ENCODE measurements at places on chromosomes 13 and 19. TPM values are rescaled to one million over a fixed set of nuclear protein-coding genes. Genes with fewer than 3 reads are reported as not detected.

GRCh38 chr13:41419206-41419605, 38.1 kb upstream of the RGCC start:
- DNase-seq = no peak

DNA sequence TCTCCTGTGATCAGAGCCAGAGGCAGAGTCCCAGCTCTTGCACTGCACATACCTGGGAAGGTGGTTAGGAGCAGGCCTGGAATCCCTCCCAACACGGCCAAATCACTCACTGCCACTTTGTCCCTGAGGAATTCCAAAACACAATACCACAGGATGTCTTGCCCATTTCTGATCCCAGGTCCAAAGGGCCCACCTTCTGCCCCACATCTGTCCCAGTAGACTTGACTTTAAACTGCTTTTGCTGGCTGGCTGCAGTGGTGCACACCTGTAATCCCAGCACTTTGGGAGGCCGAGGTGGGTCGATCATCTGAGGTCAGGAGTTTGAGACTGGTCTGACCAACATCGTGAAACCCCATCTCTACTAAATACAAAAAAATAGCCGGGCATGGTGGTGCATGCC, 18.9 kb downstream of the ZNF536 start:
- DNase-seq = no peak

DNA sequence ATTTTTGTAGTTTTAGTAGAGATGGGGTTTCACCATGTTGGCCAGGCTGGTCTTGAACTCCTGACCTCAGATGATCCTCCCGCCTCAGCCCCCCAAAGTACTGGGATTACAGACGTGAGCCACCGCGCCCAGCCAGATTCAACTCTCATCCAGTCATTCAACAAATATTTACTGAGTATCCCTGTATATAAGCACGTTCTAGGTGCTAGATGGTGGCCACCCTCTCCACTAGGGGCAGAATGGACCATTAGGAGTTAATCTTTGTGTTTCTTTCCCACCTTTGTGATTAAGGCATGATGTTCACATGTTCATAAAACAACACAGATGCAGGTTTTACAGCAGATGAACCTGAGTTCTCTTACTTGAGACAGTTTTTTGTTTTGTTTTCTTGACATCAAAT, 7.3 kb downstream of the SHKBP1 start:
- no peak for DNase-seq

GRCh38 chr19:5676105-5676771, 4.1 kb downstream of the MICOS13 start:
- DNase-seq = no peak

DNA sequence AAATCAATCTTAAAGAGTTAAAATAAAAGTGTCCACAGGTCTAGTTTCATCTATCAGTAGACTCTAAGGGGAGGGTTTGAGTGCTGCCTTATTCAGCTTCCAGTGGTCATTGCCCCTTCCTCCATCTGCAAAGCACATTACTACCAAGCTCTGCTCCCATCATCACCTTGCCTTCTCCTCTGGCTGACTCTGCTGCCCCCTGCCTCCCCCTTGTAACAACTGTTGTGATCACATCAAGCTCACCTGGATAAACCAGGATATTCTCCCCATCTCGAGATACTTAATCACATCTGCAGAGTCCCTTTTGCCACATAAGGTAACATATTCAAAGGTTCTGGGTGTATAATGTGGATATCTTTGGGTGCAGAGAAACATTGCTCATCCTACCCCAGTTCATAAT, 43.3 kb upstream of the GPC6 start:
- DNase-seq = no peak

Gene CEACAM21
- 43.8 TPM for total RNA-seq

DNA sequence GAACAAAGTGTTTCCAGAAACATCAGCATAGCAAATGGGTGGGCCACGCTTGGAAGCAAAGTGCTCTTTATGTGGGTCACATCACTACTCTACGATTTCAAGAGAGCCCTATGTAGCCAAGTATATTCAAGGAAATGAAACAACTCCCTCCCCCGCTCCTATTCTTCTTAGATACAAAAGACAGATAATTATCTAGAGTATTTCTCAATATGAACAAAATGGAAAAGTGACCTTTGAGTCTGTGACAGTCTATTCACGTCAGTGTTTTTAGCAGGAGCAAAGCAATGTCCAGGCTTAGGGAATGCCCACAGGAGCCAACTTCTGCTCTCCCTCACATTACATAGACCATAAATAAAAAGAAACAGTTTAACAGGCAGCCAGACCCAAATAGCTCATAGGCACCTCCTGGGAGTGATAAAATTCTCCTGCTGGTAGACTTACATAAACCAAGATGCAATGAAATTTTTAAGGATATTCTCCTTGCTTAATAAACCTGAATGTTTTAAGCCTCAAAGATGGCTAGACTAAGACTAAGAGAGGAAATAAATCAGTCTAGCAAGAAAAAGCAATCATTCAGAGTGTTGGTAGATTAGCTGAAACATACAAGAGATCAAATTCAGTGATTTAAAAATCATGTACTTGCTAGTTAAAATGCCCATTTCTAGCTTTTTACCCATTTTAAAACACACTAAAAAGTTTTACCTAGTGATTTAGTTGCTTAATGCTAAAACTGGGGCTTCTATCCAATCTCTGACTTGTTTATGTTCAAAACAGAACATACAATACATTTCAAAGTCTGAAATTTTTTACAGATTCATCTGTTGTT, 182.8 kb downstream of the RGCC start:
- no peak for DNase-seq

- no peak for DNase-seq
These were observed 137.5 kb downstream of the CRYL1 start for GRCh38 chr13:20388184-20388583.

Gene LILRA5
- total RNA-seq = not detected

GRCh38 chr13:95793018-95793555, 116.1 kb downstream of the DNAJC3 start:
- no peak for DNase-seq

DNA sequence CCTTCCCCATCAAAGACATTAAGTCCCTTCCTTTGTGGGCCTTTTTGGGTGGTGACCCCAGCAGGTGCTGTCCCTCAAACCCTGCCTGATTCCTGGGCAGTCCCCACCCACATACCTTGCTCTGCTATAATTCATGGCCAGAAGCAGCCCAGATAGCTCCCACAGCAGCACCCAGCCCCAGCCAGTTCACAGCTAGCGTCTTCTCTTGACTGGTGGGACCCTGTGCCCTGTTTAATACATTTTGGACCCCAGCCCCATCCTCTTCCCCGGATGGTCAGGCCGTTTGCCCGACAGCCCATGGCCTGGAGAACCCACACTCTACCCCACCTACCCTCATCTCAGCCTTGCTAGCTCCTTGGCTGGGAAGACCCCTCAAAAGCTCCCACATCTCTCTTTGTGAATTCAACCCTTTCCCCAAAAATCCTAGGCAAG, 2.1 kb downstream of the CCDC106 start:
- no peak for DNase-seq

Gene ADGRE1
- 2.4 TPM for total RNA-seq

- DNase-seq = no peak
These were observed 17.6 kb downstream of the SPINT2 start for GRCh38 chr19:38281811-38282566.

DNA sequence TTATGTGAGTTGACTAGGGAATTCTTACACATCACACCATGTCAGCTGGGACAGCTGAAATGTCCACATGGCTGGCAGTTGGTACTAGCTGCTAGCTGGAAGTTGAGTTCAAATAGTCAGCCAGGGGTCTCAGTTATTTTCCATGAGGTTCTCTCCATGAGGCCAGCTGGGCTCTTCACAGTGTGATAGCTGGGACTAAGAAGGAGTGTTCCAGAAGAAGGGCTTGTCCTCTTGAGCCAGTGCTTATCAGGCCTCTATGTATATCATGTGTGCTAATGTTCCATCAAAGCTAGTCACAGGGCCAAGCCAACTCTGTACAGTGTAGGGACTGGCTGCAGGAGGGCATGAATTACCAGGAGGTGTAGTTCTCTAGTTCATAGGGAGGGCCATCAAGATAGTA, 11.8 kb downstream of the USPL1 start:
- no peak for DNase-seq

- DNase-seq = no peak
These were observed 459.8 kb downstream of the FGF14 start for GRCh38 chr13:101942038-101942437.

Gene FPR2
- total RNA-seq = not detected

Gene EEF1AKMT1
- total RNA-seq = 3.0 TPM

DNA sequence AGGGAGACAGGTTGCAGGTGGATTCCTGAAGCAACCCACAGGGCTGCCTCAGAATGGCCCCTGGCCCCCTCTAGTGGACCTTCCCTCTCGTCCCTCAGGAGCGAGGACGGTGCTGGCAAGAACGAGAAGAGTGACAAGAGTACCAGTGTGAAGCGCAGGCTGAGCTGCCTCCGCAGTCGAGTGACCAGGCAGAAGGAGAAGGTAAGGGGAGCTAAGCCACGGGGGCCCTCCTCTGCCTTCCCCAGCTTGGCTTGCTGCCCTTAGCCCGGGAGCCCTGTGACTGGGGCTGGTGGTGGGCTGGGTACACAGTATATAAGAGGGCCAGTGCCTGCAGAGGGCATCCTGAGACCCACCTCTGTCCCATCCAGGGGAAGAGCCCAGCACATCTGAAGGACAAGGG, 34.0 kb downstream of the ARHGEF18 start:
- no peak for DNase-seq

GRCh38 chr19:8064911-8065874, 12.6 kb downstream of the CCL25 start:
- no peak for DNase-seq

- DNase-seq = no peak
These were observed 72.2 kb upstream of the DACH1 start for GRCh38 chr13:71939186-71939585.

Gene CXCL17
- total RNA-seq = not detected

GRCh38 chr13:63731896-63732295, 2316.2 kb upstream of the PCDH20 start:
- no peak for DNase-seq

Gene ZIC2
- total RNA-seq = not detected

Gene ATXN8OS
- not detected for total RNA-seq

Gene FFAR1
- total RNA-seq = not detected

Gene TMPRSS9
- 0.17 TPM for total RNA-seq

DNA sequence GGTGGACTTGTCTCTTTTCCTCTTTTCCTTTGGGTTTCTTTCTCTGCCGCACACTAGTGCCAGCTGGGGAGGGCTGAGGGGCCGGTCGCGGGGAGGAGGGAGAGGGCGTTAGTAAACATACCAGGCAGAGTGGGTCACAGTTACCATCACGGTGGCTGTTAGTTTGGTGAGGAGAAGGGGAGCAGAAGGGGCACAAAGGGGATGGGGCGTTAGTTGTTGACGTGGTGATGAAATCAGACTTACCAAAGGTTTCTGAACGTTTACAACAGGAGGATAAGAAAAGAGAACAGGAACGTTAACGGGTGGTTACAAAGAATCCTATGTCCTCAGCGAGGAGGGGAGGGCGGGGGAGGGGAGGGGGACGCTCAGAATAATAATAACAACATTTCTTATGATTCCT, 77.9 kb downstream of the PTPRS start:
- DNase-seq = no peak

GRCh38 chr13:99932912-99933311, 38.7 kb downstream of the ZIC5 start:
- no peak for DNase-seq

Gene CELF5
- total RNA-seq = 0.17 TPM

GRCh38 chr13:100490692-100491091, 97.9 kb downstream of the GGACT start:
- no peak for DNase-seq

- no peak for DNase-seq
These were observed 25.3 kb upstream of the DPY19L3 start for GRCh38 chr19:32380269-32380668.

GRCh38 chr13:30027569-30028455, 177.4 kb upstream of the UBL3 start:
- DNase-seq = no peak

Gene KIR3DL2
- 0.74 TPM for total RNA-seq

DNA sequence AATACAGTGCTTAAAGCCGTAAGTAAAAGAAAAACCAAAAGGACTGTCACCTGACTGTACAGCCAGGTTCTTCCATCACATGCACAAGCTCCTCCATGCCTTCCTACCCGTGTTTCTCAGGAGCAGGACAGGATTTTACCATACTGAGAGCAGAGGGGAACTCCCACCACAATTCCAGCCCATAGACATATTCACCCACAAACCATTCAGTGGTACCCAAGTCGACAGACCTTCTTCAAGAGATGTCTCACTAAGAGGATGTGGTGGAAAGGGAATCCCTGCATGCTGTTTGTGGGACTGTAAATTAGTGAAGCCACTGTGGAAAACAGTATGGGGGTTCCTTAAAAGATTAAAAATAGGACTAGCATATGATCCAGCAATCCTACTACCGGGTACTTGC, 66.9 kb upstream of the DOCK9 start:
- no peak for DNase-seq

DNA sequence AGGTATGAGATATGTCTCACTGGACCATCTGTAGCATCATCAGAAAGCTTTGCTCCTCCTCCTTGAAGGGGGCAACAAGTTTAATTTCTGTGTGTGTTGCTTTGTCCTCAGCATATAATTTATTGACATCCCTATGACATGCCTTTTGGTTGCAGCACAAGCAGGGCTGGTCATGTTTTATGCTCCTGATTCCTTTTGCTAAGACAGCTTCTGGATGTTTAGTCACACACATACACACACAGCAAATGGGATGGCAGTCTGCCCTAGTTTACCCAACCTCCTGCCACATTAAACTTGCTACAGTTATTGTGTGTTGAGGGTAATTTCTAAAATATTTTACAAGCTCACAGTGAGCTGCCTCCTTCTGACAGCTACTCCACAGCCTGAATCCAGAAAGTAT, 217.9 kb upstream of the RXFP2 start:
- no peak for DNase-seq

Gene ZNF112
- total RNA-seq = not detected

DNA sequence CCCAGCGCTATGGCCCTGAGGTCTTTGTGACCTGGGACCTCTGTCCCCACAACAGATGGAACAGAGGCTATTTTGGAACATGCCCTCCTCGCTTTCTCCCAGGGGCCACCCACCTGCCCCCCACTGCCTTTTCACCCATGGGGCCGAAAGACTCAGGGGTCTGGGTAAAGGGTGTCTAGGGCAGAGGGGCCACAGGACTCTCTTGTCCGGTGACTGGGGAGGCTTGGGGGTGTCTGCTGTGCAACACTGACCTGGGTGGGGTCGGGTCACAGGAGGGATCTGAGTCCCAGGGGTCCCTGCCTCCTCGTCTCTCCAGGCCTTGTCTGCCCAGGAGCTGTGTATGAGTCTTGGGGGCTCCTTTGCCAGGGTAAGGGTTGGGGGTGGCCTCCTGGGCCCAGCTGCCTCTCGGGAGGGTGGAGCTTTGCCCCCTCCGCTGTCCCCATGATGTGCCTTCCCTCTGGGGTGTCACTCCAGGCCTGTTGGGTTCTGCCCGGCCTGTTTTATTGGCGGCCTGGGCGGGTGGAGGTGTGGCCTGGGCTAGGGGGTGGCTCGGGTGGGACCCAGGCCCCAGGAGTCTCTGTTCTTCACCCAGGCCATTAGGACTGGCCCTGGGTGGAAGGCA, 2.1 kb downstream of the ARID3A start:
- no peak for DNase-seq
